ENCODE measurements at places on chromosomes 12 and 14.
A peak's percentile ranks its signal among the peaks of the same experiment; 100 is the strongest.

- DNase-seq = no peak
Measured at GRCh38 chr12:47967461-47968321, 4.3 kb downstream of the TMEM106C start.

GRCh38 chr12:32107359-32108267 lies 966 bp downstream of the BICD1 start:
- DNase-seq = peak; percentile 26

DNA sequence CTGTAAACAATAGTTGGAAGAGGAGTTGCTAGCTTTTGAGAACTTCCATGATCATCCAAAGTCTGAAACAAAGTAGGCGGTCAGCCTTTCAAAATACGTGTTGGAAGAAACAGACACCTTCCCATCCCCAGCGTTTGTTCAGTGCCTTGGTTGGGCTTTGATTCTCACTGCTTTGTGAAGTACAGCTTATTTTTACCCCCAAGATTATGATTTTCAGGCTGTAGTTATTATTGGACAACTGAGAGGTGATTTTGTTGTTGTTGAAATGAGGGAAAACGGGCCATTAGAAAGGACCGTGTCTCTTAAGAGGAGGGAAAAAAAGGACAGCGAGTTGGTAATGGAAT lies 921 bp upstream of the CEP83 start:
- DNase-seq = no peak

DNA sequence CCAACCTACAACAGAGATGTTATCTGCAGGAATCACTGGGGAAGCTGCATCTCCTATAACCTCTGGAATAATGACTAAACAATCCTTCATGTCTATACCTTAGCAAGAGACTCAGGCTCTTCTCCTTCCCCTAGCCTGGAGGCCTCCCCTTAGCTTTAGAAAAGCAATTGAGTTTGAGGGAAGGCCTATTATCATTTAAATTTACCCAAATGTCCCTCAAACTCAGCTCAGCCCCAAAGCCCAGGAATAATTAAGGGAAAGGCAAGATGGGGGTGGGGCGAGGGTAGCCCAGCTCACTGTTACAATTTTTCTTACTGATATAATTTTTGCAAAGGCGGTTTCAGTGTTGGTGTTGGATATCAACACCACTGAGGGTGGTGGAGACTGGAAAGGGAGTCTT lies 151.4 kb upstream of the EEA1 start:
- no peak for DNase-seq

DNA sequence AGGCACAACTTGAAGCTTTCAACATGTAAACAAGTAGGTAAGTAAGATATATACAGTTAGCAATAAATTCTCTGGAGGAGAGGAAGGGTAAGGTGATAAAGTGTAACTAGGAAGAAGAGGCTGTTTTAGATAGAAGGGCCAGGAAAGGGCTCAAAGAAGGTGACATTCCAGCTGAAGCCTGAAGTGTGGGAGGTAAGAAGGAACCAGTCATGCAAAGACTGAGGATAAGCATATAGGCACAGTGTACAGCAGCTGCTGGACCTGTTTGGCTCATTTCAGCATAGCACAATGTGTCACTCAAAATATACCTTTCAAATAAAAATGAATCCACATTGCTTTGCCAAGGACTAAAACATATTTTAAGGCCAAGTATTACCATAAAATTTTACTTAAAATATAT lies 28.6 kb upstream of the ARL1 start:
- no peak for DNase-seq

DNA sequence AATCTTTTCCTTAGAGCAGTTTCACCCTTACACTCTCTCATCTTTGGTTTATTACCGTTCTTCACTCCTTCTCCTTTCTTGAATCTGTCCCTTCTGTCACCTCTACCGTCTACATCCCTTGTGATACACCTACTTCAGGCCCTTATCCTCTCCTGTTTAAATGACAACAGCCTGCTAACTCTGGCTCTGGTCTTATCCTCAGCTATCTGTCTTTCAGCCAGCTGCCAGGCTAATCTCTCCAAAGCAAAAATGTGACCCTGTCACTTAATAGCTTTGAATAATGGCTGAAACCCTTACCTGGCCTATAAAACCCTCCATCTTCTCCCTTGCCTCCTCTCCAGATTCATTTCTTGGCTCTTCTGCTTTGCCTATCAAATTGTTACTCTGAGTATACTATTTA lies 32.3 kb downstream of the BEST3 start:
- DNase-seq = no peak
